ENCODE measurements at places on chromosomes 6 and 20. TPM values are rescaled to one million over a fixed set of nuclear protein-coding genes. Genes with fewer than 3 reads are reported as not detected.

The KIFC1 gene
- total RNA-seq = 73.8 TPM

The TINAG gene
- total RNA-seq = not detected

The TSPO2 gene
- total RNA-seq = not detected

The ANGPT4 gene
- 0.07 TPM for total RNA-seq

The HMGCLL1 gene
- total RNA-seq = 0.24 TPM

- no peak overlapping the region for H3K27ac ChIP-seq
- H3K27me3 ChIP-seq = no peaks in the 10 kb centered on the region
- no peaks in the 10 kb centered on the region for H3K4me1 ChIP-seq
- no peaks in the 10 kb centered on the region for H3K36me3 ChIP-seq
- H3K4me3 ChIP-seq = no peak overlapping the region
- no peak for DNase-seq
Measured at GRCh38 chr6:131992557-131992956, 41.4 kb upstream of the CCN2 start.

DNA sequence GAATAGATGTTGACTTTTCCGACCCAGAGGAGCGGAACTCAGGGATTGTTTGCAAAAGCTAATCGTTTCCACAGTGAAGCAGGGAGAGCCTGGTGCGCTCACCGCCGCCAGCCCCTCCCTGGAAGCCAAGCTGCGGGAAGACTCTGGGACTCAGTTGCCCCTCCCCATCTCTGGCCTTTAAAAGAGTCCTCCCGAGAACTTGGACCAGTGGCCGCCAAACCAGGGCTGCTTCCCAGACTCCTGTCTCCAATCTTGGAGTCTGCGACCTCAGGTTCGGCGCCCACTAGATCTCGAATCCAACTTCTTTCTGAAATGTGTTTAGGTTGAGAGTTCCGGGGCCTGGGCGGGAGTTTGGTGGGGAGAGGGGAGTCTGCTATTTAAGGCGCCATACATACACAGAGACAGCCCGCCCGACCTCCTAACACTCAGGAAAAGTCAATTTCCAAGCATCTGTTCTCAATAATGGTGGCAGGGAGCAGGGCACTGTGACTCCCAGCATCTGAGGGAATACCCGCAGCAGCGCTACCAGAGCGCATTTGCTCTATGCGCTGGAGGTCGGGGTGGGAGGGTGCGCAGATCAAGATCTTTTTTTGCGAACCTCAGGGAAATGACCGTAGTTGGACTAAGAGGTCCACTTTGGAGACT is 800 bp upstream of the GRIK2 start:
- H3K4me1 ChIP-seq = 0 out of 2 replicates have a peak, but pooled peaks cover 2% of the 10 kb centered on the region
- H3K4me3 ChIP-seq = peak overlapping the region; percentile 72
- H3K27ac ChIP-seq = no peak overlapping the region

DNA sequence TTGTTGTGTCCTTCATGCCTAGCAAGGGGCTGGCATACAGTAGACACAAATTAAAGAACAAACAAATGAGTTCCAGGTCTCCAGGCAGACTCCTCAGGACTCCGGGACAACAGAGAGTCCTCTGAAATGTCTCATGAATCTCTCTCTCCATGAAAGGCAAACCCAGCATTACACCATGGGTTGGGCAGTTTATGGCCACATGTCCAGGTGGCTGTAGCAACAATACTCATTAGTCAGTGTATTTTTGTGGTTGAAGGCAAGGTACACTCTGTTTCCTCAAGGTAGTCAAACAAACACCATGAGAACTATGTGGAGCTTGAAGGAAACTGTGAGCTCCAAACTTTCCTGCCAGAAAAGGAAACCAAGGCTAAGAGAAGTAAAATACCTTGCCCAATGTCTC is 62.2 kb downstream of the KCNB1 start:
- no peaks in the 10 kb centered on the region for H3K36me3 ChIP-seq
- H3K27me3 ChIP-seq = no peaks in the 10 kb centered on the region

- H3K27ac ChIP-seq = no peak overlapping the region
- no peak for DNase-seq
- H3K4me1 ChIP-seq = peaks cover 26% of the 10 kb centered on the region
- peaks cover 63% of the 10 kb centered on the region for H3K36me3 ChIP-seq
Measured at GRCh38 chr20:31717478-31718201, 5.0 kb downstream of the BCL2L1 start.

DNA sequence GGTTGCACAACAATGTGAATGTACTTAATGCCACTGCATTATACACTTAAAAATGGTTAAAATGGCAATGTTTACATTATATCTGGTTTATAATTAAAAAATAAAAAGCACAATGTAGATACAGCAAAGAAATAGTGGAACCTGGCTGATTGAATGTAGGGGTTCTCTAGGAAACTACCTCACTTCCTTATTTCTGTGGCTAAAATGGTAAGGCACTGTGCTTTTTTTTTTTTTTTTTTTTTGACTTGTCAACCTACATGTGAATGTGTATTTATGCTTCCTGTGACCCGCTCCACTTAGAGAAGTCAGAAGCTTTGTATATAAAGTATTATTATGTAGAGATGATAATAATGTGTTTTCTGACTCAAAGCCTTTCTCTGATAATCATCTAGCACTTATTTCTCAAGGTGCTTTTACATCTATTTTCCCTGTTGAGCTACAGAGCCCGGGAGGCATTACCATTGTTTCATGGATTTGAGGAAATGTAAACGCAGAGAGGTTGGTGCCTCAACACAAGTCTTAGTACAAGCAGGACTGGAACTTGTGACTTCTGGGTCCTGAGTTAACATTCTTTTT is 55.0 kb downstream of the SOX4 start:
- H3K27me3 ChIP-seq = no peaks in the 10 kb centered on the region
- no peak overlapping the region for H3K4me3 ChIP-seq
- H3K4me1 ChIP-seq = no peaks in the 10 kb centered on the region
- peaks cover 22% of the 10 kb centered on the region for H3K36me3 ChIP-seq
- H3K27ac ChIP-seq = no peak overlapping the region

- DNase-seq = no peak
- no peak overlapping the region for H3K4me3 ChIP-seq
- H3K36me3 ChIP-seq = no peaks in the 10 kb centered on the region
Measured at GRCh38 chr6:36246506-36247268, 23.2 kb upstream of the PNPLA1 start.

DNA sequence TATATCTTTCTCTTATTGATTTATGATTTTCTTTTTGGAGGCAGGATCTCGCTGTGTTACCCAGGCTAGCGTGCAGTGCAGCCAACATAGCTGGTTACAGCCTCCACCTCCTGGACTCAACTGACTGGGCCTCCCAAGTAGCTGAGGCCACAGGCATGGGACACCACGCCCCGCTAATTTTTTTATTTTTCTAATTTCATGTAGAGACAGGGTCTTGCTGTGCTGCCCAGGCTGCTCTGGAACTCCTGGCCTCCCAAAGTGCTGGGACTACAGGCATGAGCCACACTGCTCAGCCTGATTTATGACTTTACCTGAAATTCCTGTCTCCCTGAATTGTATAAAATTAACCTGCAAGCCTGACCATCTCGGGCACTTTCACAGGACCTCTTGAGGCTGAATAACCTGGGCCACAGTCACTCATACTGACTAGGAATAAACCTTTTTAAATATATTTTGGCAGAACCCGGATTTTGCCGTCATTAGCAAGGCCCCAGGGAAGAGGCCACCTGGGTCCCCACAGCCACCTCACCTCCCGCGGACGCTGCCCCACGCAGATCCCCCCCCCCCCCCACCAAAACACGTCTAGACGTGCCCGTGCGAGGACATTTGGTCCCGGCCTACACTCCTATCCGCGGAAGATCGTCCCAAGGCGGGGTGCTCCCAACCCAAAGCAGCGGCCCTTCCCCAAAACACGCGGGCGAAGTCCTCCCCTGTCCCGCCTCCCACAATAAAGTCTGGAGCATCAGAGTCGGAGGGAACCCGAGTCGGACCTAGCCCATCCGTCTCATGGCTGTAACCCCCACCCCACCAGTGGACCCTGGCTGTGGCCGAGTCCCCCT is 902 bp downstream of the ZNF337 start:
- H3K36me3 ChIP-seq = peaks cover 7% of the 10 kb centered on the region
- DNase-seq = no peak
- no peaks in the 10 kb centered on the region for H3K4me1 ChIP-seq
- no peaks in the 10 kb centered on the region for H3K27me3 ChIP-seq
- no peak overlapping the region for H3K27ac ChIP-seq
- H3K4me3 ChIP-seq = peak overlapping the region; percentile 91

DNA sequence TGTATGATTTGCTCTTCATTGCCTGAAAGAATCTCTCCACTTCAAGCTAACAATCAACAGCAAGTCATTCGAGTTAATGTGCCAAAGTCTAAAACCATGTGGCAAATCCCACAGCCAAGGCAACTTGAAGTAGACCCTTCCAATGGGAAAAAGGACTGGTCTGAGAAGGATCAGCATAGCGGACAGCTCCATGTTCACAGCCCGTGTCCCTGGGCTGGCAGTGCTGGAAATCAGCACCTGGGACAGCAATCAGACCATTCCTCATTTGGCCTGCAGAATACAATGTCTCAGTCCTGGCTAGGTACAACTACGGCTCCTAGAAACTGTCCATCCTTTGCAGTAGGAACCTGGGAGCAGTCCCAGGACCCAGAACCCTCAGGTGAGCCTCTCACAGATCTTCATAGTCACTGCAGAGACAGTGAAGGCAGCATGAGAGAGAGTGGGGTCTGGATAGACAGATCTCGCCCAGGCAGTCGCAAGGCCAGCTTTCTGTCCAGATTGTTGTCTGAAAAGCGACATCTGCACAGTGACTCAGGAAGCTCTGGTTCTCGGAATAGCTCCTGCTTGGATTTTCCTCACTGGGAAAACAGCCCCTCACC is 1.1 kb downstream of the GJA10 start:
- no peaks in the 10 kb centered on the region for H3K27me3 ChIP-seq
- peaks cover 8% of the 10 kb centered on the region for H3K4me1 ChIP-seq
- H3K27ac ChIP-seq = no peak overlapping the region
- peak; percentile 74 for DNase-seq

DNA sequence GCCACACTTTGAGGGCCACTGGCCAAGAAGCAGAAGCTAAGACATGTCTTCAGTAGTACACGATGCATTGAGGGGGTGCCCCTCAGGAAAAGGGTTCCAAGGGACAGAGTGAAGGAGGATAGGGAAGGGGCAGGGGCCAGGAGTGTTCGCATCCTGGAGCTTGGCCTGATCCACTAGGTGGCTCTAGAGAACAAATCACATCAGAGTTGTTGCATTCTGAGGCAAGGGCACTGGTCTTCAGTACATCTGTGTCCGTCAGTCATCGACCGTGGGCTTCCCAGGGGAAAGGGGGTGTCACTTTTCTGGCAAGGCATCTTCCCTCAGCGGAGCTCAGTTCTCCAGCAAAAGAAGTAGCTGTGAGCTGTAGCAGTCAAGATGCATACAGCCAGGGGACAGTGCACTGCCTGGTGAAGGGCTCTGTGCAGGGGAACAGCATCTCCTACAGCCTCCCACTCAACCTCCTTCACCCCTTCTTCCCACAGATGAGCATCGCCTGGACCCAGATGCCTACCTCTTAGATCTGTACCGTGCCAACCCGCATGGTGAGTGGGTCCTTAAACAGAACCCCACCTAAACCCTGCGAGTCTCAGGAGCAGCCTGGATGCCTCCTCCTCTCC is 47.8 kb downstream of the ARHGAP40 start:
- peaks cover 21% of the 10 kb centered on the region for H3K27me3 ChIP-seq
- H3K27ac ChIP-seq = no peak overlapping the region
- no peaks in the 10 kb centered on the region for H3K36me3 ChIP-seq
- no peak overlapping the region for H3K4me3 ChIP-seq
- no peaks in the 10 kb centered on the region for H3K4me1 ChIP-seq

- H3K4me3 ChIP-seq = peak overlapping the region; percentile 77
- H3K27me3 ChIP-seq = no peaks in the 10 kb centered on the region
- H3K27ac ChIP-seq = peak overlapping the region; percentile 47
- peaks cover 6% of the 10 kb centered on the region for H3K36me3 ChIP-seq
Measured at GRCh38 chr6:123587838-123588545, 48.8 kb downstream of the TRDN start.

DNA sequence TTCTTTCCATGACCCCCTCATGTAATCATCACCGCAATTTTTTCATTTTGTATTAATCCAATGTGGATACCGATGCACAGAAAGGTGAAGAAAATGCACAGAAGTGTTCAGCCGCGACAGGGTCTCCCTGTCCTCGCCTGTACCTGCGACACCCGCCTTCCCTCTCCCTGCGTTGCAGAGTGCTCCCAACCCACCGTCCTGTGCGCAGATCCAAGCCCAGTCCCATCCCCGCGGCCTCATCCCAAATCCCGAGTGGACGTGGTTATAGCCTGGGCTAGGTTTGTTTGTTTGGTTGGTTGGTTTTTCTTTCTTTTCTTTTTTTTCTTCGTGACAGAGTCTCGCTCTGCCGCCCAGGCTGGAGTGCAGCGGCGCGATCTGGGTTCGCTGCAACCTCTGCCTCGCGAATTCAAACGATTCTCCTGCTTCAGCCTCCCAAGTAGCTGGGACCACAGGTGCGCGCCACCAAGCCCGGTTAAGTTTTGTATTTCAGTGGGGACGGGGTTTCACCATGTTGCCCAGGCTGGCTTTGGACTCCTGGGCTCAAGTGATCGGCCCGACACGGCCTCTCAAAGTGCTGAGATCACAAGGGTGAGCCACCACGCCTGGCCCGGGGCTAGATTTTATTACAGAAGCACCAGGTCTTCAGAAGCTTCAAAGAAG is 536 bp upstream of the RAET1G start:
- H3K4me3 ChIP-seq = peak overlapping the region; percentile 69
- no peaks in the 10 kb centered on the region for H3K36me3 ChIP-seq
- H3K27ac ChIP-seq = no peak overlapping the region
- DNase-seq = no peak

DNA sequence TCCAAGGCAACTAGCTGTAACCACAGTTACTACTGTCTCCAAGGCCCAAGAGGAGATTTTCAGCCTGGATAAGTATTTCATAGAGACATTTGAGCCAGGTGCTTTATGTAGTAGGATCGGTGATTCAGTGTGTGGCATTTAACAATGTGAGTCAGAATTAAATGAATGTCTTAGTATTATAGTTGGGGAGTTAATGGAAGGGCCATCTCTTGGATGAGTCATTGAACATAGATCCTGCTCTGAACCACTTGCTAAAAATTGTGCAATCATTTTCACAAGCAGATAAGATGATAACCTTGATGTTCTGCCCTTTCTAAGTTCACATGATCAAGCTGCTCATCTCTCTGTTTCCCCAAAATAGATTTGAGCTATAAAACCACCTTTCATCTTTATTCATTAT is 668.9 kb upstream of the CITED2 start:
- no peaks in the 10 kb centered on the region for H3K4me1 ChIP-seq
- no peaks in the 10 kb centered on the region for H3K36me3 ChIP-seq
- H3K27me3 ChIP-seq = no peaks in the 10 kb centered on the region
- no peak overlapping the region for H3K4me3 ChIP-seq
- DNase-seq = no peak

- H3K4me1 ChIP-seq = no peaks in the 10 kb centered on the region
- no peaks in the 10 kb centered on the region for H3K27me3 ChIP-seq
- no peaks in the 10 kb centered on the region for H3K36me3 ChIP-seq
- no peak overlapping the region for H3K4me3 ChIP-seq
- H3K27ac ChIP-seq = no peak overlapping the region
Measured at GRCh38 chr6:110041830-110042229, 63.7 kb downstream of the GPR6 start.
